ENCODE measurements at places on chromosomes 7 and 10. TPM values are rescaled to one million over a fixed set of nuclear protein-coding genes. Genes with fewer than 3 reads are reported as not detected.

DNA sequence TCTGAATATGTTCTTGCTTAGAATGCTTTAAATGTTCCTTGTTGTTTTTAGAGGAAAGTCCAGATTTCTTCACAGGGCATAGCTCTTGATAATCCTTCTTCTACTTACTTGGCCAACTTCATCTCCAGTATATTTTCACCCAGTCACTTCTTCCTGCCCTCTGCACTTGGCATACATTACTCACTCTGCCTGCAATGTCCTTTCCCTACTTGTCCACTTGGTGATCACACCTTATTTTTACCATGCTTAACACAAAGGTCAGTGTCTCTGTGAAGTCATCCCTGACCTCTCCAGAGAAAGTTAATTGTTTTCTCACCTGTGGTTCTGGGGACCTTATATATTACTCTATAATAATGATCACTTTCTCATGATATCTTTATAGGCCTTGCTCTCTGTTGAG is 23.3 kb downstream of the SFRP4 start:
- H3K27ac ChIP-seq, result no peak overlapping the region
- H3K27me3 ChIP-seq, result no peaks in the 10 kb centered on the region
- no peaks in the 10 kb centered on the region for H3K36me3 ChIP-seq
- no peaks in the 10 kb centered on the region for H3K4me1 ChIP-seq
- no peak overlapping the region for H3K4me3 ChIP-seq
- DNase-seq, result no peak

- no peaks in the 10 kb centered on the region for H3K36me3 ChIP-seq
- no peak overlapping the region for H3K4me3 ChIP-seq
- H3K27ac ChIP-seq, result no peak overlapping the region
- no peaks in the 10 kb centered on the region for H3K4me1 ChIP-seq
These were observed 33.9 kb upstream of the HYAL4 start for GRCh38 chr7:123811056-123811455.

- H3K36me3 ChIP-seq, result peaks cover 57% of the 10 kb centered on the region
- H3K4me1 ChIP-seq, result no peaks in the 10 kb centered on the region
- no peak for DNase-seq
- H3K4me3 ChIP-seq, result no peak overlapping the region
These were observed 14.5 kb downstream of the BAZ1B start for GRCh38 chr7:73507556-73507955.

DNA sequence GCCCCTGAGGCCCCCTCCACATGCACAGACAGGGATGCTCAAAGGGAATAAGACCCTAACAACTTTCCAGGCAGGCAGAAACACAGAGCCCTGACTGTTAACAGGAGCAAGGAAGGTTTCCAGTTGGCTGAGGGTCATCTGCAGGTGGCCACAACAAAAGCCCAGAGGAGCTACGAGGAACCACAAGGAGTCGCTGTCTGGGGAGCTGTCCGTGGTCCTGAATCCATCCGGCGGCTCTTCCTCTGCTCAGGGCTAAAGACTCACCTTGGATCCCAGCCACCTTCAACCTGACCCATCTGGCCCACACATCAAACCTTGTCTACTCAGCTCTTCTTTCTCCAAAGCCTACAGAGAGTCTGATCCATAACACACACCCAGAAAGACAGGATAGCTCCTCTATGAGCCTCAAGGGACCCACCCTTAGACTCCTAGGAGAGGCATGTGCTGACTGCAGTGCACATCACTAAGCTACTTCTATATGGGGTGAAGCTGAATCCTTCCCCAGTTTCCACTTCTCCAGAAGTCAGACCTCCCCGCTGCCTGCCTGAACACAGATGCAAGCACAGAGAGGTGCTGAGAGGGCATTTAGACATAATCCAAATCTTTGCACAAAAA is 104.0 kb downstream of the SLIT1 start:
- no peaks in the 10 kb centered on the region for H3K36me3 ChIP-seq
- peaks cover 10% of the 10 kb centered on the region for H3K27me3 ChIP-seq

GRCh38 chr10:44261710-44262455 is 123.0 kb downstream of the CXCL12 start:
- no peaks in the 10 kb centered on the region for H3K36me3 ChIP-seq
- H3K27me3 ChIP-seq, result no peaks in the 10 kb centered on the region
- DNase-seq, result no peak
- H3K4me3 ChIP-seq, result no peak overlapping the region
- no peak overlapping the region for H3K27ac ChIP-seq

DNA sequence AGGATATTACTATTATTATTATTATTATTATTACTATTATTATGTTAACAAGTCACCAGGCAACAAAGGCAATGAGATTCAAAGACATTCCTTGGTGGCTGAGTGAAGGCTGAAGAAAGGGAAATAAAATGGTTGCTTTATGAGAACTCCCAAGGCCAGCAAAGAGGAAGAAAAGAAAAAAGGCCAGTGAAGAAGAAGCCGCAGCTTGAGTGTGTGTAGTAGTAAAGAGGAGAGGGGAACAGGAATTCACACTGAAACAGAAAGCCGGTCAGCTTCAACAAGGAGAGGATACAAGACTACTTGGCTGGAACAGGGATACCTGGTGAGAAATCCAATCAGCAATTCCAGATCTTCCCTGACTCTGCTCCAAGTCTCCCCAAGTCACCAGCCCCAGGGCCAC is 42.4 kb downstream of the PLXNA4 start:
- no peak overlapping the region for H3K4me3 ChIP-seq
- H3K27ac ChIP-seq, result no peak overlapping the region
- peaks cover 6% of the 10 kb centered on the region for H3K4me1 ChIP-seq
- DNase-seq, result no peak
- no peaks in the 10 kb centered on the region for H3K27me3 ChIP-seq

FAM241B gene
- total RNA-seq, result not detected

- DNase-seq, result no peak
- H3K36me3 ChIP-seq, result peaks cover 2% of the 10 kb centered on the region
- H3K27me3 ChIP-seq, result no peaks in the 10 kb centered on the region
- H3K4me3 ChIP-seq, result no peak overlapping the region
These were observed 6.5 kb downstream of the CTBP2 start for GRCh38 chr10:125153703-125154490.

- H3K27ac ChIP-seq, result no peak overlapping the region
- peaks cover 24% of the 10 kb centered on the region for H3K27me3 ChIP-seq
- H3K36me3 ChIP-seq, result no peaks in the 10 kb centered on the region
- H3K4me3 ChIP-seq, result peak overlapping the region; percentile 43
- no peak for DNase-seq
These were observed 967 bp upstream of the GLI3 start for GRCh38 chr7:42237811-42238541.

ASAH2 gene
- 3.4 TPM for total RNA-seq

GRCh38 chr10:54133203-54133602 is 667.8 kb downstream of the PCDH15 start:
- no peaks in the 10 kb centered on the region for H3K4me1 ChIP-seq
- no peak overlapping the region for H3K27ac ChIP-seq
- no peak overlapping the region for H3K4me3 ChIP-seq
- no peaks in the 10 kb centered on the region for H3K36me3 ChIP-seq

DNA sequence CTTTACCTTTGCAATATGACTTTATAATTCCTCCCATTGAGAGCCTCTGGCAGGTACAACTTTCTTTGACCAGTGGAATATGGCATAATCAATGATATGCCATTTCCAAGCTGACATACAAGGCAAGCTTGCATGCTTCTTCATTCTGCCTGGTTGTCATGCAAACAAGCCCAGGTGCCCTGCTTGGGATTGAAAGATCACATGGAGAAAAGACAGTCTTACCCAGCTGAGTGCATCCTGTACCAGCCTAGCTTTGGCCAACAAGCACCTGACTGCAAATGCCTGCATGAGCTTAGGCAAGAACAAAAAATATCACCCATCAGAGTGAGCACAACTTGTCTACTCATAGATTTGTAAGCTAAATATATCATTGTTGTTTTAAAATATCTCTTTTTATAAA is 82.9 kb upstream of the KCND2 start:
- H3K4me1 ChIP-seq, result no peaks in the 10 kb centered on the region
- H3K27me3 ChIP-seq, result no peaks in the 10 kb centered on the region
- no peak for DNase-seq
- H3K36me3 ChIP-seq, result no peaks in the 10 kb centered on the region
- no peak overlapping the region for H3K4me3 ChIP-seq
